Neural progenitor cell (in vitro differentiated cells): ENCODE measurements at places on chromosomes 7 and 10. TPM values are rescaled to one million over a fixed set of nuclear protein-coding genes. Genes with fewer than 3 reads are reported as not detected.

Gene RBM20
- total RNA-seq, result 0.28 and 0.32 TPM in 2 replicates

DNA sequence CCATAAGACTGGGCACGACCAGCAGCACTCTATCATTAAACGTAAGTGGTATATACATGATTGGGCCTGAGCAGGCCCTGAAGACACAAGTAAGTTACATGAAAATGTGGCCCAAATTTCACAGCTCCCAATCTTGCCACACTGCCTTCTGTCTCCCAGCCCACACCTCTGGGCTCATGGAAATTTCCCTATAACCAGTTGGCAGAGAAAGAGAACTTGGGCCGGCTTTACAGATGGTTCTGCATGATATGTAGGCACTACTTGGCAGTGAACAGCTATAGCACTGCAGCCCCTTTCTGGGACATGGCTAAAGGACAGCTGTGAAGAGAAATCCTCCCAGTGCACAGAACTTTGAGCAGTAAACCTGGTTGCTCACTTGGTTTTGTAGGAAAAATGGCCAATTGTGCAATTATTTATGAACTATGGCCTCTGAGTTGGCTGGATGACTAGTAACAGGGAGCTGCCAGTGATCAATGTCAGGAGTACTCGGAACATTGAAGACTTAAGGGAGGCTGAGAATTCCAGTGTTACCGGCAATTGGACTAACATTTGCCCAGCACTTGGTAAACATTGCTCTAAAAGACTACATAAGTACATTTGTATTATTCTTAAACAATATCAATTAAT, 1006.6 kb upstream of the LRRN3 start:
- DNase-seq, result no peak

DNA sequence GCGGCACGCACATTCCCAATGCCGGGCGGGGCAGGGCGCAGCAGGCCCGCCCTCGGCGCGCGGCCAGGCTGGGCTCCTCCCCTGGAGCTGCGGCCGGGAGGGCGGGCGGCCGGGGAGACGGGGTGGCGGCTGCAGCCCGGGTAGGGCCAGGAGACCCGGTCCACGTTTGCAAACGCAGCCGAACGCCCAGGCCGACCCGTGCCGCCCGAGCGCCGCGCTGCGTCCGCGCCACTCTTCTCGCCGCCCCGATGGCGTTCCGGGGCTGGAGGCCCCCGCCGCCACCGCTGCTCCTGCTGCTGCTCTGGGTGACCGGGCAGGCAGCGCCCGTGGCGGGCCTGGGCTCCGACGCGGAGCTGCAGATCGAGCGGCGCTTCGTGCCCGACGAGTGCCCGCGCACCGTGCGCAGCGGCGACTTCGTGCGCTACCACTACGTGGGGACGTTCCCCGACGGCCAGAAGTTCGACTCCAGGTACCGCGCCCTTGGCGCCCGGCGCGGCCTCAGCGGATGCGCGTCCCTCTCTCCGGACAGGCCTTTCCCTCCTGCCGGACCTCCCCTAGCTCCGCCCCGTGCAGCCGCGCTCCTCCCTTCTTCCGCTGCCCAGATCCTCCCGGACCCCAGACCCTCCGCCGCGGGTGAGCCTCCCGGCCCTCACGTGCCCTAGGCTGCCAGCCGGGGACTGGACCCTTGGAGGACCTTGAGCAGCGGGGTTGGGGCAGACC, at the start of gene FKBP9:
FKBP9 (plus strand) TSS at position 115 of the 720 bp plus-strand sequence; CDS start at position 249, 134 bp downstream.
- peak; percentile 86 for DNase-seq

Gene MRPS16
- 77.0 and 82.3 TPM in 2 replicates for total RNA-seq

DNA sequence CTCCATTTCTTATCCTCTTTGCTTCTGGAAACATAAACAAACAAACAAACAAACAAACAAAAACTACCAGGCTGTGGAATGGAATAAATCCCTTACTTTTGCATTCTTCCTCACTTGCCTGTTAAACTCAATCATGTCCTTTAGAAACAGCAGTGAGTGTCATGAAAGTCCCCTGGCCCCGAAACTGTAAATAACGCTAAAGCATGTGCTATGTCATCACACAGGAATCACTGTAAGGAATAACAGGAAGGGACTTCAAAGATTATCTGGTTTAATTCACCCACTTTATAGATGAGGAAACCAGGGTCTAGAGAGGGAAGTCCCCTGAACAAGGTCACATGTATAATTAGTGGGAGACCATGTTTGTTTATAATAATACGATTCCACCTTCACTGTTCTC, 159.4 kb upstream of the MEOX2 start:
- no peak for DNase-seq

- no peak for DNase-seq
Observed at GRCh38 chr10:94037286-94037685, 43.6 kb downstream of the PLCE1 start.

DNA sequence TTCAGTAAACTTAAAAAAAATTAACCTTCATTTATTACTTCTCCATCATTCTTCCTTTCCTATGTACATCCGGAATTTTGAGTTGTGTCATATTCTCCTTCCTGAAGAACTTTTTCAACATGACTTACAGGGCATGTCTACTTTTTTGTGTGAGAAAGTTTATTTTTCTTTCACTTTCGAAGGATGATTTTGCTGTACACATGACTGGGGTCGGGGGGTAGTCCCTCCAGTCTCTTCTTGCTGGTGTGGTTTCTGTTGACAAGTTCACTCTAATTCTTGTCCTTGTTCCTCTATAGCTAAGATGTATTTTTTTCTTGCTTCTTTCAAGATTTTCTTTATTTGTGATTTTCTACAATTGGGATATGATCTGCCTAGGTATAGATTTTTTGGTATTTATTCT, 55.8 kb downstream of the INPP5A start:
- DNase-seq, result no peak

Gene GOLGA7B
- 0.09 TPM in 1 of 2 replicates, not detected in the other for total RNA-seq

Gene NXPH1
- total RNA-seq, result 0.71 TPM in 1 of 2 replicates, not detected in the other

DNA sequence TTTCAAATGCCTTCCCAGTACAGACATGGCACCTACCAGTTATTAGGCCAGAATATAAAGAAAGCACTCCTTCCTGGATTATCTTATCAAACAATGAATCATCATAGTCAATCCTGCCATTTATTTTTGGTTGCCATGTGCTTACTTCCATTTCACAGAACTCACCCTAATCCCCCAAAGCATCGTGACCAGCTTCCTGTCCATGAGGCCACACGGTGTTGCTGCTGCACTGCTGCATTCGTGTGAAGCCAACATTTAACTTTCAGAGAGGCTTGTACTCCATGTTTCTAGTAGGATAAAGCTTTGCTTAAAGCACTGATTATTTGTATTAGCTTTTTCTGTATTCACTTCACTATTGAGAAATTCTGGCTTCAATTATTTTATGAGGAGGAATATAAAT, 14.4 kb downstream of the COL28A1 start:
- DNase-seq, result no peak

Gene TSPAN12
- total RNA-seq, result 17.3 and 26.7 TPM in 2 replicates

- DNase-seq, result no peak
Observed at GRCh38 chr7:26060733-26061677, 91.0 kb upstream of the NFE2L3 start.

- no peak for DNase-seq
Observed at GRCh38 chr10:80288849-80289248, 609 bp downstream of the MAT1A start.

- DNase-seq, result peak; percentile 42
Observed at GRCh38 chr7:131858611-131859010, 302.2 kb upstream of the PODXL start.

GRCh38 chr10:785861-786214, 96.4 kb upstream of the DIP2C start:
- DNase-seq, result no peak

GRCh38 chr7:3951316-3952055, 650.4 kb downstream of the SDK1 start:
- DNase-seq, result no peak

Gene PNLIPRP3
- total RNA-seq, result not detected in 2 replicates

DNA sequence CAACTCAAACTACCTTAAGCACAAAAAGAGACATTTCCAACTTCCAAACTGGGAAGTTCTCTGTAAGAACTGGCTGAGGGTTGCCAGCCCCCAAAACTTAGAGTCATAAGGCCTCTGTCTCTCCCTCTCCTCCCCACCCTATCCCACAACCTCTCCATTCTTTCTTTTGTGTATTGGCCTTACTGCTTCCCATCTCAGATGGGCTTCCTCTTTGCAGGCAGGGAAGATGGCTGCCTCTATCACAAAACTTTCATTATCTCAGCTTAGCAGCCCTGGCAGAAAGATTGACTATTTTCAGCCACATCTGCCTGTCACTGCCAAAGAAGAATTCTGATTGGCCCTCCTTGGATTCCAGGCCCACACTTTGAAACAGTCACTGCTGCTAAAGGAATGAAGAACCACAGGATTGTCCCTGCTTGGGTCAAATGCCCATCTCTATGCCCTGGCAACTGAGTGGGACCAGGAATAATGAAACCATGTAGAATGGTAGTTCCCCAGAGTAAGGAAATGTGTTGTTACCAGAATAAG, 58.0 kb upstream of the PRKAR2B start:
- DNase-seq, result no peak

DNA sequence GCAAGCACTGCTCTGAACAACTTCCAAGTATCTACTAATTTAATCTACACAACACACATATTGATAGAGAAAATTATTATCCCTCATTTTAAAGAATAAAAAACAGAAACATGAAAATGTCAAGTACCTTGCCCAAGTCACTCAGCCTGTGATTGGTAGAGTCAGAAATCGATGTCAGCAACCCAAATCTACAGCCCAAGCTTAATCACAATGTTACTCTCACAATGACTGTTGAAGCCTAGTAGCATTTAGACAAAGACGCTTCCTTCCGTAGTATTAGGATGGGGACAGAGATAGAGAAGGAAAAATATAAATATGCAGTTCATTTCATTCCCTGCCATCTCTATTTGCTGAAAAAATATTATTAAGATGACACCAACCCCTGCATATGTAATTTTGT, 242.5 kb downstream of the ELMO1 start:
- no peak for DNase-seq

Gene LIPA
- total RNA-seq, result 15.5 and 18.9 TPM in 2 replicates

DNA sequence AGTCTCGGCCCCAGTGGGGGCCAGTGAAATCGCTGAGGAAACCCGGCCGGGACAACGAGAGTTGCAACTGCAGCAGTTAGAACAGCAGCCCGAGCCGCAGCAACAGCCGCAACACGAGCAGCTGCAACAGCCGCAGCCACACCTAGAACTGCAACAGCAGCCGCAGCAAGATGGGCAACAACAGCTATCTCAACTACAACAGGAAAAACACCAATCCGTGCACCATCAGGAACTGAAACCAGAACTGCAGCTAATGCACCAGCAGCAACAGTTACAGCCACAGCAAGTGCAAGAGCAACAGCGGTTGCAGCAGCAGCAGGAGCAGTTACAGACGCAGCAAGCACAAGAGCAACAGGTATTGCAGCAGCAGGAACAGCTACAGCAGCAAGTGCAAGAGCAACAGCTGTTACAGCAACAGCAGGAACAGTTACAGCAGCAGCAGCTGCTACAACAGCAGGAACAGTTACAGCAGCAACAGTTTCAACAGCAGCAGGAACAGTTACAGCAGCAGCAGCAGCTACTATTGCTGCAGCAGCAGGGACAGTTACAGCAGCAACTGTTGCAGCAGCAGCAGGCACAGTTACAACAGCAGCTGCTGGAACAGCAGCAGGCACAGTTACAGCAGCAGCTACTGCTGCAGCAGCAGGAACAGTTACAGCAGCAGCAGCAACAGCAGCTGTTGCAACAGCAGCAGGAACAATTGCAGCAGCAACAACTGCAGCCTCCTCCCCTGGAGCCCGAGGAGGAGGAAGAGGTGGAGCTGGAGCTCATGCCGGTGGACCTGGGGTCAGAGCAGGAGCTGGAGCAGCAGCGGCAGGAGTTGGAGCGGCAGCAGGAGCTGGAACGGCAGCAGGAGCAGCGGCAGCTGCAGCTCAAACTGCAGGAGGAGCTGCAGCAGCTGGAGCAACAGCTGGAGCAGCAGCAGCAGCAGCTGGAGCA, 6.1 kb downstream of the ZNF853 start:
- DNase-seq, result no peak

- DNase-seq, result peak; percentile 64
Observed at GRCh38 chr10:102615361-102615760, 28.9 kb upstream of the TRIM8 start.

- DNase-seq, result no peak
Observed at GRCh38 chr7:644381-645305, 81.9 kb upstream of the DNAAF5 start.

DNA sequence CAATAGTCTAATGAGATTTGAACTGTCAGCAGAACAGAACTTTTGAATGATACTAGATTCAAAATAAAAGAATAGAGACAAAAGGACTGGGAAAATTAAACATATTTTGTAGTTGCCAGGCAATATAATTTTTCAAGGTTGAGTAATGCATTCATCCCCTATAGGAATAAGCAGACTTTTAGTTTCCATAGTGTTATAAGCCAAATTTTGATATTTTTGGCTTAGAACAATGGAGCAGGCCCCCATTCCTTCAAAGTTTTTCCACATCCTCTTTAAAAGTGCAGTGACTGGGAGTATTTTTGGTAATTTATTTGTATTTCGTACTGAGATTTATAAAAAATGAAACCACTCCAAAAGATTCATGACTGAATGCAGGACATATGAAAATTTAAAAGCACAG, 24.0 kb downstream of the MEOX2 start:
- no peak for DNase-seq

DNA sequence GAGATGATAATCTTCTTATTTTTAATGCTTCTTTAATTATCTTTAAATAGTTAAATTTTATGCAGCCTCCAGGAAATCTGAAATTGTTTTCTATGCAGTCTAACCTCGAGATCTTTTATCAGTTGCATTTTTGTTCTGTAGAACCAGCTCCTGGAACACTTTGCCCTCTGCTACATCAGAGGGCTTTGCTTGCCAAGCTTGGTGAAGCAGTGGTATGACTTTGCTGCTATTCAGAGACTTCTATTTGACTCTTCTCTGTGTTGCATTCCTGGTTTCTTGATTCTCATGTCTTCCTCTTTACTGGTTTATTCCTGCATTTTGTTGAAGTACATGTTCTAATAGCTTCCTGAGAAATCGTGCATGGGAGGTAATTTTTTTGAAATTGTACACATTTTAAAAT, 163.7 kb upstream of the TMEM229A start:
- no peak for DNase-seq

DNA sequence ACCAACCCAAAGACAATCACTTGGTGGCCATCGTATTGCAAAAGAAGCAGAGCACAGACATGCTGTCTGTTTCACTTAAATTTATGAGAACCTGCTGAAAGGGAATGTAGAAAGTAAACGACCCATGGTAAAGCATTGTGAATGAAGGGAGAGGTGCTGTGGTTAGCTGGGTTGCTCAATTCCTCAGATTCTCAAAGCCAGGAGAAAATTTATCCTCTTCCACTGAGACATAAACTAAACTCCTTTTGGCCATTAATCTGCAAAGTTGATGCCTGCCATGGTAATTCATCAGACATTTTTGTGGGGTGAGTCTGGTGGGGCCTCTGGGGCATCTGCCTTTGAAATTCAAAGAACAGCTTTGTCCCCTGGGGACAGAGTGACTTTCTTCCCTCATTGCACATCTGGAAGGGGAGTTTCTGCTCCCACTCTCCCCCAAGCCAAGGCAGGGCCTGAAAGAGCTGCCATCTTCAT, 951.0 kb downstream of the LRMDA start:
- DNase-seq, result no peak

Gene ZNF800
- 9.2 and 26.0 TPM in 2 replicates for total RNA-seq

- no peak for DNase-seq
Observed at GRCh38 chr7:150842716-150843115, 9.6 kb upstream of the AOC1 start.

Gene MBL2
- total RNA-seq, result not detected in 2 replicates

Gene GPR158
- total RNA-seq, result 0.09 and 0.39 TPM in 2 replicates
